ENCODE measurements at places on chromosomes 11 and 22.
A peak's percentile ranks its signal among the peaks of the same experiment; 100 is the strongest.

DNA sequence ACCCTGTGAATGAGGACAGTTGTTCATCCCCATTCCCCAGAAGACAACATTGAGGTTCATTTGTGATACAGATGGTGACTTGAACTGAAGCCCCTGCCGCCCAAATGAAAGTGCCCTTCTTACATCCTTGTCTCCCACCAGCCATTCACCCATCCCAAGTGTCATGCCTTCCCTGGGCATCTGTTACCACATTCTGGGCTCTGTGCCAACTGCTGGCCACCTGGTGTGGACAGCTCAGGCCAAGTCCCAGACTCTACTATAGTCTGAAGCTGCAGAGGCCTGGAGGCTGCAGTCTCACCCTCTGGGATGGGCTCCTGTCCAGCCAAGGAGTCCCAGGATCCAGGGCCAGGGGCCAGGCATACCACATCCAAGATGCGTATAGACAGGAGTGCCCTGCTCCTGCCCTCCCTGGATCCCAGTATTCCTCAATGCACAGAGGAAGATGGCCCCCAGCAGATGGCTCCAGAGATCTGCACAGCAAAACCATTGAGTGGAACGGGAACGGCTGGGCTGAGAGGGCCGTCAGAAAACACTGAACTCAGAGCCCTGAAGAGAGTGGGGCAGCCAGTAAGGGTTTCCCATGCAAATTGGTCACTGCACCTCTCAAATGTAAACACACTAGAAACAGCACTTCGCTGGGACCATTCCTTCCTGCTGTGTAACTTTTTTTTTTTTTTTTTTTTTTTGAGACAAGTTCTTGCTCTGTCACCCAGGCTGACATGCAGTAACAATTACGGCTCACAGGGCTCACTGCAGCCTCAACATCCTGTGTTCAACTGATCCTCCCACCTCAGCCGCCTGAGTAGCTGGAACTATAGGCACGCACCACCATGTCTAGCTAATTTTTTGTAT is 22.8 kb downstream of the ARRB1 start:
- peak; percentile 67 for DNase-seq

DNA sequence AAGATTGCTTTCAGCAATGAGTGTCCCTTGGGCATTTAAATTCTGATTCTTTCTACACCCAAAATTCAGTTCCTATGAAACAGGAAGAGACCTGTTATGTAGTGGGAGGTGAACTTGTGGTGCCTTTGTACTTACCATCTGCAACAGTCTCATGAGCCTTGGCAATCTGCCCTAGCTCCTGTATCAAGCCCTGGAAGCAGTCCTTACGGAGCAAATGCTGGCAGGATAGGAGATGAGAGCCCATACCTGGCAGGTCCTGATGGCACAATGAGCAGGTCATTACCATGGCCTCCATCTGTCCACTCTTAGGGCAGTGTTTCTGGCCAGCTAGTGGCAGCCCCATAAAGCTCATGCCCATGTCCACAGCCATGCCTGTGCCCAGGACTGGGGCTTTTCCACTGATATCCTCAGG is 10.8 kb downstream of the TRIM66 start:
- DNase-seq, result peak; percentile 81

DNA sequence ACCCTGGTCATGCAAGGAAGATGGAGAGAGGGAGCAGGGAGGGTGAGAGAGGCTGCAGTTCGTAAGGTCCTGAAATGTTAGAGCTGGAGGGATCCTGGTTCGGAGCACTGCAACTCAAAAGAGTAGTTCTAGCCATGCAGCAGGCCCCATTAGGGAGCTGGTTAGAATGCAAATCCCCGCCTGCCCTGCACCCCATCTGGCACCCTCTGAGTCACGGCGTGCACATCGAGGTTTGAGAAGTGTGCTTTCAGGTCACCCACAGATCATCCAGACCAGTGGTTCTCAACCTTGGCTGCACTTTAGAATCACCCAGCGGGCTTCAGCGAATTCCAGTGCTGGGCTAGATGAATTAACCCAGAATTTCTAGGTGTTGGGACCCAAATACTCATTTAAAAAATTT is 48.2 kb downstream of the ST3GAL4 start:
- DNase-seq, result no peak

DNA sequence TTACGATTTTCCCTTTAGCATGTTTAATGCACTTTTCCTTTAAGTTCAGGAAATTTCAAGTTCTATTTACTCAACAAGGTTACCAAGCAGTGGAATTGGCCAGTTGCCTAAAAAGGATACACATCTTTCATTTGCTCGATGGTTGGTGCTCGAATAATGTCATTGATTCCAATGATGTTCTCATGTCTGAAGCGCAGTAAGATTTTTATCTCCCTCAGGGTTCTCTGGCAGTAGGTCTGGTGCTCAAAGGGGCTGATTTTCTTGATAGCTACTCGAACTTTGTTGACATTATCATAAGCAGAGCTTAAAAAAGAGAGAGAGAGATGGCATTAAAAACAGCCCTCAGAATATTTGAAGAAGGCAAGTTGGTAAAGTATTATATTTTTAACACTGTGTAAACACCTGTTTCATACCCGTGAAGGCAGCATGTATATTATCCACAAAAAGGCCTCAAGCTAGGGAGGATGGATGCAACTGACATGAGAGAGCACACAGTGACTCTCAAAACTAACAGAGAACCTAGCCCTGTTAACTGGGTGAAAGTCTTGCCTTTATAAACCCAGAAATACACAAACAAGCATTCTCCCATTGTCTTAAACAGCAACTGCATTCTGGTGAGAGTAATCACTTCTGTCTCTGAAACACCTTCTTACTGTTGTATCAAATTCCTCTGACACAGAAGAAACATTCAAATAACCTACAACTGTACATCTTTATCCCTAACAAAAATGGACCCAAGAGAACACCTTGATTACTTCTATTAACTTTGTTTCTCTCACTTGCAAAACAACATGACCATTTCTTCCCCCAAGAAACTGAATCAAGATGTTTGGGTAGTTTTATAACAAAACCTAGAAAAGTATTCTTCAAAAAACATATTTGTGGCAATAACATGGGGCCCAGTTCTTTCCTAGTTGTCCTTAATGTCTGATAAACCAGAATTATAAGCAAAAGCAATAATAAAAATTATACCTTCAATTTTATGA is 59.6 kb downstream of the MAPK1 start:
- no peak for DNase-seq

DNA sequence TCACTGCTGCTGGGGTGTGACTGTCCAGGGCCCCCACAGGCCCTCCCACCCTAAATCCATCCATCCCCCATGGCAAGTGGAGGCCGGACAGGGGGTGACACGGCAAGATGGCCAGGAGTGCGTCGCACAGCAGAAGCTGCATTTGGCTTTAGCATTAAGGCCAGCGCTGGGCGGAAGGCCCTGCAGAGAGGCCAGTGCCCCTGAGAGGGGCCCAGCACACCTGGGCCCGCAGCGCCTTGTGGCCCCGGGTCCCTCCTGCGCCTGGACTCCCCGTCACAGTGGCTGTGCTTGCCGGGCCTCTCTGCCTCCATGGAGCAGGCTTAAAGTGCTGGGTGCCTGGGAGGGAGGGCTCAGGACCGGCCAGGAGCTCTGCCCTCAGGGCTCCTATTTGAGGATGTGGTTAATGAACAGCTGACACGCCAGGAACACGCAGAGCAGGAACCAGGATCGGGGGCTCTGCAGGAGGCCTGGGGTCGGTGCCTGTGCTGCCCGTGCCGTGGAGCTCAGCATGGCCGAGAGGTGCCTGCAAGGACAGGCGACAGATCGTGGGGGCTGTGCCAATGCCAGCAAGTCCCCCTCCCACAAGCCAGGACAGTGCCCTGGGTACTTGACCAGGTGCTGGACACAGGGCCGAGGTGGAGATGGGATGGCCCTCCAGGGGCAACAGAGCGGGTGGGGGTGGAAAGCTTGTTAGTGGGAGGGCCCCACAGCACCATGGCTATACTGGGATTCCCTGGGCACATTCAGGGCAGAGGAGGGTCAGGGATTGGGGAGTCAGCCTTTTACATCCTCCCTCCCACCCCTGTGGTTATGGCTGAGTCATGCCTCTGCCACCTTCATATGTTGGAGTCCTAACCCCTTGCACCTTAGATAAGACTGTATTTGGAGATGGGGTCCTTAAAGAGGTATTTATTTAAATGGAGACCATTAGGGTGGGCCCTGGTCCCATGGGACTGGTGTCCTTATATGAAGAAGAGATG is 30.9 kb upstream of the CARS1 start:
- DNase-seq, result no peak

DNA sequence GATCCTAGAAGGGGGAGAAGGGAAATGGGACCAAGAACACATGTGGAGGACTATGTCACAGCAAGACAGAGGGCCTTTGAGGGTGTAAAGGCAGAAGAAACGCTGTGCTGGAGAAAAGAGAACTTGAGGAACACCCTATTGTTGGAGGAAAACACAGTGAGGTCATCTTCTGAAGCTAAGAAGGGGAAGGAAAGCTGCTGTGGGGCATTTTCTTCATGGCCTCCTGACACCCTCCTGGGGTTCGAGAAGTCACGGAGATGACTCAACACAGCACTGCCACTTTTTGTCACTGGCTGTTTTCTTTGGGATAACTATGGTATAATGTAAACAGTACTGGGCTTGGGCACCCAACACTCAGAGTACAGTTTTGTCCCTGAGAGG is 492.6 kb upstream of the CADM1 start:
- DNase-seq, result no peak

DNA sequence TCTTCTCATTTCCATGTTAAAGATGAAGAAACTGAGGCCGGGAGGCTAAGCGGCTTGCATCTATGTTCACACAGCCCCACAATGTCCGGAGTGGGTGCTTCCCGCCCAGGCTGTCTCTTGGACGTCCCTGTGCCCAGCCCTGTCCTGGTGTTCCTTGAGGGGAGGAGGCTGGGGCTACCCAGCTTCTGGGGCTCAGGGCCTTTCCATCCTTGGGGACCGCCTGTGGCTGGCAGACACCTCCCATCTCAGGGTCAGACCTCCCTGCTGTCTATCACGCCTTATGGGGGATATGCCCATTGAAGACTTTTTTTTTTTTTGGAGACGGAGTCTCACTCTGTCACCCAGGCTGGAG is 95.5 kb downstream of the WNT7B start:
- no peak for DNase-seq

DNA sequence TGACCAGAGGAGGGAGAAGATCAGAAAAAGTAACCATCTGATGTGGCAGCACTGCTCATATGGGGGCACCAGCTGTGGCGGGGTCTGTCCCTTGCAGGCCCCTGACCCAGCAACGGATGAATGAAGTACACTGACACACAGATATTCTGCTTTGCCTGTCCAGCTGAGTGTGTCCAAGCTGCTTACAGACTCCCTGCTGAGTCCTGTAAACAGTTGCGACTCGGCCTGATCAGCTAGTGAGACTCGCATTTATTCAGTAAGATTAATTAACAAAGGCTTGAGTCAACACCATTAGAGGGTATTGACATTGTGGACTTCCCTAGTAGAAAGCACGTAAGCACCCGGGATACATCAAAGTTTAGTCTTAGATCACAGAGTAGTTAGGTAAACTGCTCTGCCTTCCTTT is 15.3 kb upstream of the OR10D3 start:
- no peak for DNase-seq

DNA sequence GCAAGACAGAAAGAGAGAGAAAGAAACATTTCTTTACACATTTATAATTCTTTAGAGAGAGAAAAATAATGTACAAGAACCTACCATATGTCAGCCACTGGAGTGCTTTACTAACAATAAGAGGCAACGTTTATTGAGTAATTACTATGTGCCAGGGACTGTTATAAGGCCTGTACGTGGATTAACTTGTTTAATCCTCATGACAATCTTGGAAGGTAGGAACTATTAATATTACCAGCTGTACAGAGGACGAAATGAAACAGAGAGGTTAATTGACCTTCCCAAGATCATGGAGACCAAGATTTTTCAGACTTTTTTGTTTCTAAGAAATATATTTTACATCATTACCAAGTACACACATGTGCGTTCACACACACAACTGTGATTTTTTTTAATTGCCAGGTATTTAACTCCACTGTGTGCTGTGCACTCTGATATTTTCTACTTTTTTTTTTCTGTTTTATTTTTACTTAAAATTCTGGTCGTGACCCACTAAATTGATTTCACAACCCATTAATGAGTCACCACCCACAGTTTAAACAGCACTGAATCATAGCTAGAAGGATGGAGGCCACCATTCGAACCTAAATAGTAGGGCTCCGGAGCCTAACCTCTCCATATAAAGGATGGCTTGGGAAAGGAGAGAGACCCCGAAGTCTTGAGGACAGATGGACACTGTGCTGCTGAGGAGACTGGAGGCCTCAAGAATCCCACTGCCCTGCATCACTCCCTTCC is 21.4 kb downstream of the CREB3L1 start:
- no peak for DNase-seq

DNA sequence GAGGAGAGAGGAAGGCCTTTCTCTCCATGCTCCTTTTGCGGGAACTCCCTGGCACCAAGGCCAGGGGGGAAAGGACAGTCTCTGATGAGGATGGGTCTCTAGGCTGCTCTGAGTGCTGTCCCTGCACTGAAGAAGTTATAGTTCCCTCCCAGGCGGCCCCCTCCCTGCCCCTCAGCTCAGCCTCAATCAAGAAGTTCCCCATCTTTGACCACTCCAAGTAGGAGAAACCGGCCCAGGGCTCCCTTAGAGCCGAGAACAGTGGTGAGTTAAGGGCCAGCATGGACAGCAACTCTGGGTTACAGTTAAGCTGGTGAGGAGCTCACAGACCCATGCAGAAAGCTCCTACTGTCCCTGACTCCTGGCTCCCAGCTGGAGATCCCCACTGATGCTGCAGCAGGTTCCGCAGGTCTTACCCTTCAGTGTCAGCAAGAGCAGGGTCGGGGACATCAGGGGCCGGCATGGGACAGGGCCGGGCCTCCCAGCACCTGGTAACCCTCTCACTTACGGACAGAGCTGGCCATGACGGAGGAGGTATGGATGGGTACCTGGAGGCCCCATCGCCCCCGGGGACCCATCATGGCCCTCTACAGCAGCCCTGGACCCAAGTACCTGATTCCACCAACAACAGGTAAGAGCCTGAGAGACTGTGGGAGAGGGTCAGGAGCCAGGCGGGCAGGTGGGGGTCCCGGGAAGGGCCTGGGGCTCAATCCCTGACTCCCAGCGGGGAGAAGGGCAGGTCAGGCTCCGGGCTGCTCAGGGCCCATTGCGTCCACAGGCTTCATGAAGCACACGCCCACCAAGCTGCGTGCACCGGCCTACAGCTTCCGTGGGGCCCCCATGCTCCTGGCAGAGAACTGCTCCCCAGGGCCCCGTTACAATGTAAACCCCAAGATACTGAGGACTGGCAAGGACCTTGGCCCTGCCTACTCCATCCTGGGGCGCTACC is 4.2 kb downstream of the SCGB1C1 start:
- DNase-seq, result no peak

DNA sequence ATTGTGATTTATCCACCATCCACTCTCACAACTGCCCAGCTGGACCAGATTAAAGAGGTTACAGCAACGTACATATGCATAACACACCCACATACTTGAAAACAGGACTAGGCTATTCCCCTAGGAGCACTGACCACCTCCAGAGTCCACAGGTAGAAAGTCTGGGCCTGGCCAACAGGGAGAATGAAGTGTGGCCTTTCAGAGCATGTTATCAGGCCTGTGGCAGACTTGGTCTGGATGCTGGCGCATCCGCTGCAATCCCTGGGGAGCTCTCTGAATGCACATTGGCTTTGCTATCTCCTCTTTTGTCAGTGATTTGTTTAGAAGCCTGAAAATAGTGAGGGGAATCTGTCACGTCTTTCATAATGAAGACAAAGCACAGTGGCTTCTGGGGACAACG is 86.7 kb downstream of the C11orf58 start:
- no peak for DNase-seq

All from HFF-Myc (cell line).